NCI-H187 (cell line): ENCODE measurements at places on chromosomes 6 and 20.

DNA sequence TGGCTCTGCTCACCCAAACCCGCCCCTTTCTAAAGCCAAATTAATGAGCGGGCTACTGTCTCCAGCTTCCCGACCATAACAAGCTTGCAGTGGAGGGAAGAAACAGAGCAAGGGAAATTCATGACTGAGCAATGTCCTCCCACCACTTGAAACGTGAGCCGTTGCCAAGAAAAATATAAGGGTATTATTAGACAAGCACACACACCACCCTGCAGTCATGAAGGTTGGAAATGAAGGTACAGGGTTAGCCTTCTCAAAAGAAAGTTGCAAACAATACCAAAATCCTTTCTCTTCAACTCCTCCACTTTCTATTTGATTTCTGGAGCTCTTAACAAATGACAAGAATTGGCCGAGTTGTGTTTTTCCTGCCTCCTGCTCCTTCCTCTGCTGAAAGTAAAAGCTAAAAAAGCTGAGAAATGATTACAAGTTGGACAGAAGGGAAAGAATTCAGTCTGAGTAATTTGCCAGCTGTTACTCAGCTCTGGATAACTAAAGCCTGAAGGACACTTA, 151.1 kb upstream of the B3GAT2 start:
- DNase-seq = no peak

DNA sequence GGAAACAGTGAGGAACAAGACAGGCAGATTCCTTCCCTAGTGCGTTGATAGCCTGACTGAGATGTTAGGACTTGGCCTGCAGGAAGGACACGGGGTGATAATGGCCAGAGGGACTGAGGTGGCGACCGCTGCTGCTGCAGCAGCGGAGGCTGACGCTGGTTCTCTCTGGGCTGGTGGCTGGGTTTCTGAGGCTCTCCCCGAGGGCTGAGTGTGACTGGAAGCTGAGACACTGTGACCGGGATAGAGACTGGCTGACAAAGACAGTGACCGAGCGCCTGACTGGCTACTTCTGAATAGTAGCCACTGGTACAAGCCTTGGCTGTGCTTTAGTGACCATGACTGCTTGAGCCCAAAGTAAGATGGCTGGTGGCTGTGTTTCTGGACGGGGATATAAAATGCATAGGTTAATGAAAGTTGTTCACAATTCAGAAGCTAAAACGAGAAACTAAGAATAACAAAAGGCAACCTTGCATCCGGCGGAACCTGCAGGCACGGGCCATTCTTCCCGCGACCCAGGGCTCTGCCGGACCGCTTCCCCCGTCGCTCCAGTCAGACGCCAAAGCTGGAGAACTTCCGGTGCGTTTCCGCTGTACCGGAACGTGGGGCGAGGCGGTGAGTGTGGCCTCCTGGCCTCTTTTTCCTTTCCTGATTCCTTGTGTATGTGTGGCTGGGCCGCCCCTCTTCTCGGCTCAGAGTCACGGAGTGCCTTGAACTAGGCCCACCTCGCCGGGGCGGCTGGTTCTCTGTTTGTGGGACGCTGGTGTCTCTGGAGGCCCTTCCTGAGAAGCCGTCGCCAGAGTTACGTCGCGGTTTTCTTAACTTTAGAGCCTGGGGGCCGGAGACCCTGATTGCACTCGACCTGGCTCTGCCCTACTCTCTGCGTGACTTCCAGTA, at the start of gene AAR2:
TSS of gene AAR2 (plus strand) at position 587 of the 894 bp plus-strand sequence. CDS start 3,391 bp downstream, outside the sequence.
- DNase-seq = peak; percentile 43

DNA sequence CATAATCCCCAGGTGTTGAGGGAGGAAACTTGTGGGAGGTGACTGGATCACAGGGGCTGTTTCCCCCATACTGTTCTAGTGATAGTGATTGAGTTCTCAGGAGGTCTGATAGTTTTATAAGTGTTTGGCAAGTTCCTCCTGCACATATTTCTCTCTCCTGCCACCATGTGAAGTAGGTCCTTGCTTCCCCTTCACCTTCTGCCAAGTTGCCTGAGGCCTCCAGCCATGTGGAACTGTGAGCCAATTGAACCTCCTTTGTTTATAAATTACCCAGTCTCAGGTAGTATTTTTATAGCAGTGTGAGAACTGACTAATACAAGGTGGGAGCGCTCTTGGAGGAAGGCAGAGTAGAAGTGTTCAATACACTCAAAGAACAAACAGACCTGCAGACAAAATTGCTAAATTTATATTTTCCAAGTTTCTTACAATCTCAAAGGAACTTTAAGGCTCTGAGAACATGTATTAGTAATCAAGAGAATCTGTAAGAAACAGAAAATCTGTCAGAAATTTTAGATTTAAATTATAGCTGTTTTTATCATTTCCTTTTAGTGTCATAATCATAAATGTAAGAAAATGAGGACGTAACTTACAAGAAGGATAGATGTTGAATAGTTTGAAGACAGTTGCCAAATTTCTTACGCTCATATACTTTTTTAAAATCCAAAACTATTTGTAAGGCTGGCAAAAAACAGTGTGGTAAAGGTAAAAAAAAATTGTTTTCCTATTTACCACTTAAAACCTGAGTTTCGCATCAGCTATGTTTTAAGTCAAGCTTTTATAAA, 77.7 kb downstream of the ASCC3 start:
- DNase-seq = no peak

DNA sequence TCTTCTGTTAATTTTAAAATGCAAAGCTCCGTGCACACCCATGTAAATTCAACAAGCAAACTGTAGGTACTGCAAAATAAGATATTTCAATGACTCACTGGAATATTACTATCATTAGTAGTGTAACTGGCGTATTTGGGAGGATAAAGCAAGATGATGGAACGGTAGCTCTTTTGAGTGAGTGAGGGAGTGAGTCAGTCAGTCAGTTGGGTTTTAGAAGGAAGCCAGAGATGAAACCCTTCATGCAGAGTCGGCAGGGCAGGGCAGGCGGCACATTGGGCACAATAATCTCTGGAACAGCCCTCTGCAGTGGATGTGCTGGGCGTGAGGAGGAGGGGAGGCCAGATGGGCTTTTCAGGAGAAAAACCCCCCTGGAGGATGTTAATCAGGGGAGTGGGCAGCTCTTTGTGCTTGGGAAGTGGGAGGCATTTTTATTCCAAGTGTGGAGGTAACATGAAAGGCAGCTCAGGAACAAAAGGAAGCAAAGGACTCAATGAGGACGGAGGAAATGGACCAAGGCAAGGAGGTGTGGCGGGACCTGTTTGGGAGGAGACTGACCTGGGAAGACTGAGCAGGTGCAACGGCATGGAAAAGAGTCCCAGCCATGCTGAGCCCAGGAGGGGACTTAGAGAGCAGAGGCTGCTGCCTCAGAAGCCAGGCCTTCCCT, 171.2 kb downstream of the ZDHHC14 start:
- DNase-seq = peak; percentile 64

- DNase-seq = no peak
Measured at GRCh38 chr20:52867305-52867704, 104.9 kb upstream of the TSHZ2 start.
